ENCODE measurements at places on chromosomes 11 and 22.

DNA sequence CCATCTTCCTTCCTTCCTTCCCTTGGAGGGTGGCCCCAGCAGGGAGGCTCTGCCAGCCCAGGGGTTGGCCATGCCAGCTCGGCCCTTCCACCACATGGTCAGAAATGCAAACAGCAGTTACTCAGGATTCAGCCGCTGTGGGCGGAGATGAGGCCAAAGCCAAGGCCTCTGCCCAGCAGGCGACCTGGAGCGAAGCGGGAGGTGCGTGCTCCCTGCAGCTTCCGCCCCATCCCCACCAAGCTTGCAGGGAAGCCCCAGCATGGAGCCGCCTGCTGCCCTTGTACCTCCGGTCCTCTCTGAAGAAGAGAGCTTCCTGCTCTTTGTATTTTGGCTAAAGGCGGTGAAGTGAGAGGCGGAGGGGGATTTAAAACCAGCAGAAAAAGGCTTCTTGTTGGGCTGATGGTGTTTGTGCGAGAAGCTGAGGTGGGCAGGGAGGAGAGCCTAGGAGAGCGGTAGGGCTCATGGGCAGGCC is 50.4 kb downstream of the ANO1 start:
- DNase-seq, result no peak

GRCh38 chr22:39932918-39933649 is 27.1 kb upstream of the TMA7B start:
- no peak for DNase-seq

DNA sequence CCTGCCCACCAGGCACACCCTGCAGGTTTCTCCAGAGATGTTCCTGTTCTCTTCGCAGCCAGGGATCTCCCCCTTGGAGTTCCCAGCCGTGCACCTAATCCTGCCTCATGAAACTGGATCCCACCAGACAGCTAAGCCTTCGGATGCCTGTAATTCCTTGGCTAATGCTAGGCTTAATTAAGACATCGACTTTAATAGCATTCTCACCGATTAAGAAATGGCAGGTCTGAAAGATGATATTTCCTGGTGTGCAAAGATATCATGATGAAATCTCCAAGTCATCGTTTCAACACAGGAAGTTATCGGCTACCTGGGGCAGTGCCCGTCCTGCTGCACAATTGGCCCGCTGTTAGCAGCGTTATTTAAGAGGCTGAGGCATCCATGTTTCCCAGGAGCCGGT is 41.5 kb upstream of the CCND1 start:
- DNase-seq, result no peak

GRCh38 chr11:119928047-119928446 is 199.0 kb upstream of the NECTIN1 start:
- DNase-seq, result no peak

- no peak for DNase-seq
These were observed 563 bp downstream of the BID start for GRCh38 chr22:17773606-17774205.

GRCh38 chr22:19820880-19821522 is 33.7 kb downstream of the GNB1L start:
- no peak for DNase-seq

GRCh38 chr22:39621826-39622225 is 51.3 kb downstream of the CACNA1I start:
- no peak for DNase-seq

DNA sequence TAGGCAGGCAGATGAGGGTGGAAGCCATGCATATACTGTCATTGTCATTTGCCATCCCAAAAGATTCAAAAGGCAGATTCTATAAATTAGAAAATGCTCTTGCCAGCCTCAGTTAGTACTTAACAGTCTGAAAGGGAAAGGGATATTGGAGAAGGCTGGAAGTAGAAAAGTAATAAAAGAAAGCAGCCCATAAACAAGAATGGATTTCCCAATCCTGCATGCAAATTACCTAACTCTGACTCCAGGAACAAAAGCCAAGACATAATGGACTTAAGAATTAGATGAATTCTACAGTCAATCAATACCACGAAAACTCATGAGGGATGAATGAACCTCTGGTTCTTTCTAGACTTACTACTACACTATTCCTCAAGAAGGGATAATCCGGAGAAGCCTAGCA is 5.9 kb downstream of the PAK1 start:
- no peak for DNase-seq

DNA sequence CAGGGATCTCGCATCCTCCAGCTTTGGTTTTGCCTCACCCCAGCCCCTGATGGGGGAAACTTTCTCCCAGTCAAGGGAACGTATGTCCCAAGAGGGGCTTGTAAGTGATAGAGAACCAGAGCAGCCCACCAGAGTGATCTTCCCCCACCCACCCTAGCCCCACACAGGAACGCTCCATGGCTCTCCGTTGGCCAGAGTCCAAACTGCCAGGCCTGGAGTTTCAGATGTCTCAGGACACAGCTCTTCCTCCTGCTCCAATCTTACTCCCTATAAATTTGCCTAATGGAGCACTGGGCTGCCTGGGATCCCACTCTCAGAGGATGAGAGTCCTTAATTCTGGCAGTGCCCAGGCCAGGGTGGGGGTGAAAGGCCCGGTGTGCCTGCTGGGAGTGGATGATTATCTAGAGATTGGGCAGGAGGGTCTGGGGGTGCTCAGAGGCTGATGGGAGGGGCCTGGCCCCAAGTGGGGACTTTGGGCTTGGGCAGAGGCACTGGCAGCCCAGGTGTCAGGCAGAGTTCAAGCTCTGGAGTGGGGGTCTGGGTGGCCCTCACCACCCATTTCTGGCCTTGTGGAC is 79.9 kb downstream of the WNT7B start:
- DNase-seq, result no peak

DNA sequence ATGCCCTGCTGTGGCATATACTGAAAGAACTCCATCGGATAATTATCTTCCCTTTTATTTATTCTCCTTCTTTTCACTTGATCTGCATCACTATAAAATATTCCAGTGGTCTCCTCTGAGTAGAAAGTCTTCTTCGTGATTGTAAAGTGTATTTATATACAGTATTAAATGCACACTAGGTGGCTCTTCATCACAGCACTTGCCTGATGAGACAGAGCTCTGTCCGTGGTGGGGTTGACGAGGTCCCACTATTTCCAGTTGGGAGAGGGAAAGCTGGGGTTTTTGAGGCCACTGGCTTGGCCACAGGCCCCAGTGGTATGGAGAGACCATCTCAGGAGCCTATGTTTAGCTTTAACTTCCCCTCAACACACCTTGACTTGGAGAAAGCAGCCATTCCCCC is 31.6 kb upstream of the ZBTB16 start:
- DNase-seq, result no peak

DNA sequence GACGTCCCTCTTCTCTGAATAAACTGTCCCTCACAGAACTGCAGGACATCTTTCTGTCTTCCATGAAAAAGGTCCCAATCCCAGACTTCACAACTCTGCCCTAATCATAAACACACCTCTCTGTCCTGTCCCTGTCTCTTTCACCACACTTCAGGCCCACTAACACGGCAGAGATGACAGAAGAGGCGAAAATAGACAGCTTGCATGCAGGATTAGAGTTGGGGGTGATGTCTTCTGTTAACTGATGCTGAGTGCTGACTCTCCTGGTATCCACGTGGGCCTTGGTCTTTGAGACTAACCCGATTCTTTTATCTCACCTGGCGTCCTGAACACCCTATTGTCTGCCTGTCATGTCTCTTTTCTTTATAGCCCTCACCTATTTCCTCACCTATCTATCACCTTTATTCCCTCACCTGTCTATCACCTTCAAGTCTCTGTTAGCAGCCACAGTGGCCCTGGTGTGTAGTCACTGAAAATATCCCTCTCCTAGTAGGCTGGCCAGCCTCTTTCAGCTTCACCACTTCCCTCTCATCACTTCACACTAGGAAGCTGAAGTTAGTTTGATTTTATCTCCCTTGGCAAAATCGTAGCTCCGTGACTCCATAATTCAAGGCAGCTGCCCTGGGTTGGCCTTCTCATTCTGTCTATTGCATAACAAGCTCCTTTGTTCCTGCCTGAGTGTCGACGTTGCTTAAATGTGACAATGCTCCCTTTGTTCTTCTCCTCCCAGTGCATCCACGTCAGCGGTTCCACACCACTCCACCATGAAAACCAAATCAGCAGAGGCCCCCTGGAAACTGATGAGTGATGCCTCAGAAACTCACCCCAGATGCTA is 30.6 kb upstream of the DRD2 start:
- no peak for DNase-seq

DNA sequence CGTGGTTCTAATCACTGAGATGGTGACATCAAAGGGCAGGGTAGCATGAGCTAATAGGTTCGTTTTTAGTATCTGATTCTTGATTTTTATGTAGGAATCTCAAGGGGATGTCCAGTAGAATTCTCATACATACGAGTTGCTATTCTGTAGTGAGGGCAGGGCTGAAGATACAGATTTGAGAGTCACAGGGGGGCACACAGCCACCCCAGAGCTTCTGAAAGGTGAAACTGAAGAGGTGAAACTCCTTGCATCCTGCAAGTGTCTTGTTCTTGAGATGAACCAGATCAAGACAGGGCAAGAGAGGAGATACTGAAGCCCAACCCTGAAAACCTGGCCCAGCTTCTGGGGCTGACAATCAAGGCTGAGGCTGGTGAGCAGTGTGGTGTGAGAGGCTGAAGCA is 35.6 kb upstream of the TMEM123 start:
- DNase-seq, result no peak

- no peak for DNase-seq
These were observed at the start of gene LRRN4CL for GRCh38 chr11:62689421-62690183. Gene LRRN4CL (minus strand): TSS chr11:62689530. CDS start chr11:62688508, 1,022 bp downstream.

- DNase-seq, result no peak
These were observed 1686.8 kb downstream of the LRRC4C start for GRCh38 chr11:39772525-39773137.

DNA sequence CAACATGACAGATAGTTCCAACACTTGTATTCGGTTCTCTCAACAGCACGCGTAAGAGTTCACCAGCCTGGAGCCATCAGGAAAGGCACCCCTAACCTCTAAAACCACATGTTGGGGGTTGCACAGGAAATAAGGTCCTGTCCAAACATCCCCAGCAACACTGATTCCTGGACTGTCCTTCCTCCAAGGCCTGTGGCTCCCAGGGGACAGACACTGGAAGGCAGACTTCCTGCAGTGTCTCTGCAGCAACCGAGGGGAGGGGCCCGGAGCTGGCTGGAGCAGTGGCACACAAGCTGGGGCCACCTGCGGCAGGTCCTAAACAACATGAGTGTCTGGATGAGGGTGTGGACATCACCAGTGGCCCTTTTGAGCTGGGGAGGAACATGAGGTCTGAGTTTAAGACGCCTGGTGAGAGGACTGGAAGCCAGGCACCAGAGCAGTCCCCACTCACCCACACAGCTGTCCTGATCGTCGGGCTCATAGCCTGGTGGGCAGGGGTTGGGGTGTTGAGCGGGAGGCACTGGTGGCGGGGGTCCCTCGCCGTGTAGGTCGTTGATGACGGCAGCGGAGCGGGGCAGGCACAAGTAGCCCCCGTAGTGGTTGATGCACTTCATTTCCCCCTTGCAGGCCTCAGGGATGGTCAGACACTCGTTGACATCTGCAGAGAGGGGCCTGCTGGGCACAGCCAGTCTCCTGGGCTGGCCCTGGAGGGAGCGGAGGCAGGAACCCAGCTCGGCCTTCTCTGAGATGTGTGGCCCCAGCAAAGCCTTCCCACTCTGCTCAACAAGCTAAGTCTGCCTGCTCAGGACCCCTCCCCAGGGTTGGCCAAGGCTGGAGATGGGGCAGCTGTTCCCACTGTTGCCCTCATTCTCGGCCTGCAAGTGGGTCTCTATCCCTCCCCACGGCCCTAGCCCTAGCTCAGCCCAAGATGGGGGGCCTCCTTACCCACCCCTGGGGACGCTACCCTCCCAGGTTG is 1.6 kb downstream of the EFEMP2 start:
- no peak for DNase-seq

- no peak for DNase-seq
These were observed 22.8 kb upstream of the BAIAP2L2 start for GRCh38 chr22:38133331-38133730.

DNA sequence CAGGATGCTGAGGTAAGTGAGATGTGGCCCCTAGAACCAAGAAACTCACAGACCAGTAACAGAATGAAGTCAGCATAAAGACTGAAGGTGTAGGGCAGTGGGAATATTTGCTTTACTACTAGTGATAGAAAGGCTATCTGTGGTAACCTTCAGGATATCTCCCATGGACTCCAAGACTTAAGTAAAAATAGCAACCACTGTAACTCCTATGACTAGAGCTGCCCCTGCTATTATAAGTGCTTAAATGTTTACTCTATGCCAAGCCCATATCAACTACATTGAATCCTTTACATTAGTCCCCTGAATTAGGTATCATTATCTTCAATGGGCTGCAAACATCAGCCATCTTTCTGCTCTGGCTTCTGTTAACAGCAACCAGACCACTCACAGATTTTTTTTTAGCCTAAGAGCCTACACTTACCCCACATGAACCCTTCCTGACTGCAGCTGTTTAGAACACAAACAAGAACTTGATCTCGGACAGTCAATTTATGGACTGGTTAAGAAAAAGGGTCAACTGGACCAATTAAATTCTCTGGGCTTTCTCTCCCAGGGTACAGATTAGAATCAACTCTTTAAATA is 335.1 kb upstream of the API5 start:
- no peak for DNase-seq

- DNase-seq, result no peak
These were observed 32.2 kb upstream of the DEPDC7 start for GRCh38 chr11:32983506-32983905.

- no peak for DNase-seq
These were observed 9.1 kb downstream of the HPS5 start for GRCh38 chr11:18312663-18313420.

GRCh38 chr11:15197696-15198095 is 83.0 kb downstream of the INSC start:
- no peak for DNase-seq

GRCh38 chr11:111302298-111302697 is 4.0 kb downstream of the POU2AF3 start:
- DNase-seq, result no peak

DNA sequence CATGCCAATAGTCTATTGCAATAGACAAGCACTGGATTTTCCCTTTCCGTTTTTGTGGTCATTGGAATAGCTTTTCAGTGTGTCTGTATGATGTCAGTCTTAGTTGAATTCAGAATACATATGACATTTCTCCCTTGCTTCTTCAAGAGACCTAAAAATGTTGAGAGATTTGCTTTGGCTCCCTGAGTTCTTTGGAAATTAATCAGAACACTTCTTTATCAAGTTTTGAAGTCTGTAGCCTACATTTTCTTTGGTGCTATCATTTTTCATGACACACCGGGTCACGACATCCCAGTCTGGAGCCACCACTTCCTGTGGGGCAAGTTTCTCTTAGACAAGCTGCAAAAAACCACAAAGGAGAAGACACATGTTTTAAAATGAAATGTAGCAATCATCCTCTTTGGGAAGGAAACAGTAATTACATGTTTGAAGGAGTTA is 847.1 kb downstream of the OPCML start:
- DNase-seq, result no peak

Data from esophagus squamous epithelium (tissue), 5 donors.